Fibroblast of lung (primary cell): ENCODE measurements at places on chromosomes 7 and 10. TPM values are rescaled to one million over a fixed set of nuclear protein-coding genes. Genes with fewer than 3 reads are reported as not detected.

LBX1 gene
- total RNA-seq, result under 0.01 TPM in 2 replicates

IL2RA gene
- not detected in 2 replicates for total RNA-seq

HGF gene
- total RNA-seq, result 108 and 243 TPM in 2 replicates

SH2D4B gene
- total RNA-seq, result not detected in 2 replicates

WNT8B gene
- total RNA-seq, result not detected in 2 replicates

DNAJB6 gene
- total RNA-seq, result 84.5 and 86.2 TPM in 2 replicates

OR2A12 gene
- total RNA-seq, result not detected in 2 replicates

MALRD1 gene
- 1.3 and 1.7 TPM in 2 replicates for total RNA-seq

SERPINE1 gene
- total RNA-seq, result 41.3 and 167 TPM in 2 replicates

NME8 gene
- total RNA-seq, result not detected in 2 replicates

TMEM236 gene
- under 0.01 and 0.17 TPM in 2 replicates for total RNA-seq

SLC39A12 gene
- not detected in 2 replicates for total RNA-seq

CFAP46 gene
- total RNA-seq, result 0.26 and 0.66 TPM in 2 replicates

SFRP4 gene
- 7.3 and 54.2 TPM in 2 replicates for total RNA-seq

ACTL6B gene
- not detected in 2 replicates for total RNA-seq

KRIT1 gene
- total RNA-seq, result 45.7 and 53.0 TPM in 2 replicates

GRID2IP gene
- total RNA-seq, result not detected in 2 replicates

DMTF1 gene
- 59.8 and 97.1 TPM in 2 replicates for total RNA-seq

CRHR2 gene
- total RNA-seq, result not detected in 2 replicates

AS3MT gene
- 8.1 and 10.5 TPM in 2 replicates for total RNA-seq

GIMAP8 gene
- total RNA-seq, result under 0.01 TPM in 2 replicates

BAIAP2L1 gene
- total RNA-seq, result 2.8 and 5.3 TPM in 2 replicates

GOLGA7B gene
- total RNA-seq, result under 0.01 TPM in 1 of 2 replicates, not detected in the other

MACC1 gene
- total RNA-seq, result 0.26 and 0.33 TPM in 2 replicates

OR13A1 gene
- total RNA-seq, result not detected in 2 replicates

ZPBP gene
- not detected in 2 replicates for total RNA-seq

ABCA13 gene
- 0.26 and 10.9 TPM in 2 replicates for total RNA-seq

SLC37A3 gene
- total RNA-seq, result 53.5 and 58.0 TPM in 2 replicates

DDIT4 gene
- 662 and 712 TPM in 2 replicates for total RNA-seq

LRRD1 gene
- under 0.01 and 0.17 TPM in 2 replicates for total RNA-seq

CALHM3 gene
- total RNA-seq, result not detected in 2 replicates

CYP3A5 gene
- total RNA-seq, result 8.2 and 12.4 TPM in 2 replicates

LIPM gene
- not detected in 2 replicates for total RNA-seq

AKR1C4 gene
- total RNA-seq, result not detected in 2 replicates

GLI3 gene
- total RNA-seq, result 6.2 and 6.4 TPM in 2 replicates

SPDYE1 gene
- under 0.01 TPM in 1 of 2 replicates, not detected in the other for total RNA-seq

MYL10 gene
- total RNA-seq, result not detected in 2 replicates

C10orf62 gene
- total RNA-seq, result not detected in 2 replicates

CADPS2 gene
- total RNA-seq, result 32.2 and 40.8 TPM in 2 replicates

CALCR gene
- total RNA-seq, result not detected in 2 replicates

HMX3 gene
- total RNA-seq, result not detected in 2 replicates

KCP gene
- 0.50 and 0.77 TPM in 2 replicates for total RNA-seq

NEUROD6 gene
- not detected in 2 replicates for total RNA-seq

OR2A1 gene
- under 0.01 and 0.17 TPM in 2 replicates for total RNA-seq

GPRIN2 gene
- total RNA-seq, result not detected in 2 replicates

LIPK gene
- total RNA-seq, result not detected in 2 replicates

SLC13A1 gene
- not detected in 2 replicates for total RNA-seq
